ENCODE measurements at places on chromosomes 2 and 18. TPM values are rescaled to one million over a fixed set of nuclear protein-coding genes. Genes with fewer than 3 reads are reported as not detected.

Gene AFF3
- total RNA-seq, result 5.2 TPM

- no peak for DNase-seq
Observed at GRCh38 chr2:233681521-233682099, at the start of gene UGT1A7. Gene UGT1A7 (plus strand): TSS chr2:233681901. CDS start chr2:233681938, 37 bp downstream.

Gene CYS1
- total RNA-seq, result not detected

DNA sequence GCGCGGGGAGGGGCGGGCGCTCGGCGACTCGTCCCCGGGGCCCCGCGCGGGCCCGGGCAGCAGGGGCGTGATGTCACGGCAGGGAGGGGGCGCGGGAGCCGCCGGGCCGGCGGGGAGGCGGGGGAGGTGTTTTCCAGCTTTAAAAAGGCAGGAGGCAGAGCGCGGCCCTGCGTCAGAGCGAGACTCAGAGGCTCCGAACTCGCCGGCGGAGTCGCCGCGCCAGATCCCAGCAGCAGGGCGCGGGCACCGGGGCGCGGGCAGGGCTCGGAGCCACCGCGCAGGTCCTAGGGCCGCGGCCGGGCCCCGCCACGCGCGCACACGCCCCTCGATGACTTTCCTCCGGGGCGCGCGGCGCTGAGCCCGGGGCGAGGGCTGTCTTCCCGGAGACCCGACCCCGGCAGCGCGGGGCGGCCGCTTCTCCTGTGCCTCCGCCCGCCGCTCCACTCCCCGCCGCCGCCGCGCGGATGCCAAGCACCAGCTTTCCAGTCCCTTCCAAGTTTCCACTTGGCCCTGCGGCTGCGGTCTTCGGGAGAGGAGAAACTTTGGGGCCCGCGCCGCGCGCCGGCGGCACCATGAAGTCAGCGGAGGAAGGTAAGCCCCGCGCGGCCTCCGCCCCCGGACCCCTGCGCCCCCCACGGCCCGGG, at the start of gene NFATC1:
TSS of gene NFATC1 (plus strand) at position 170 of the 644 bp plus-strand sequence. CDS start at position 465, 295 bp downstream.
- DNase-seq, result peak; percentile 82

Gene ASAP2
- 0.09 TPM for total RNA-seq

Gene C2orf78
- total RNA-seq, result not detected

Gene GPR39
- total RNA-seq, result not detected

- peak; percentile 64 for DNase-seq
Observed at GRCh38 chr2:19868701-19869580, 32.8 kb downstream of the TTC32 start.

- no peak for DNase-seq
Observed at GRCh38 chr2:43175876-43176275, 50.5 kb downstream of the ZFP36L2 start.

- DNase-seq, result no peak
Observed at GRCh38 chr2:197007716-197008628, 81.5 kb upstream of the PGAP1 start.

GRCh38 chr2:137826373-137827372, 137.6 kb upstream of the HNMT start:
- DNase-seq, result no peak

- DNase-seq, result no peak
Observed at GRCh38 chr2:105571445-105571987, 172.7 kb upstream of the FHL2 start.

Gene SLC11A1
- total RNA-seq, result not detected

- no peak for DNase-seq
Observed at GRCh38 chr2:15812187-15812780, 128.1 kb upstream of the MYCN start.
